ENCODE measurements at places on chromosomes 3 and 15. TPM values are rescaled to one million over a fixed set of nuclear protein-coding genes. Genes with fewer than 3 reads are reported as not detected.

GOLGA8H gene
- total RNA-seq: 0.71 TPM

ZBTB47 gene
- total RNA-seq: 4.0 TPM

DNASE1L3 gene
- total RNA-seq: not detected

NEO1 gene
- total RNA-seq: 51.0 TPM

NR2E3 gene
- total RNA-seq: 0.56 TPM

SPATA12 gene
- 0.19 TPM for total RNA-seq

HHLA2 gene
- not detected for total RNA-seq

AGBL1 gene
- not detected for total RNA-seq

IQCH gene
- 0.88 TPM for total RNA-seq

CELSR3 gene
- 26.7 TPM for total RNA-seq

MAN2C1 gene
- 88.9 TPM for total RNA-seq

CEP70 gene
- total RNA-seq: 23.6 TPM

SCN11A gene
- total RNA-seq: 0.10 TPM

UROC1 gene
- total RNA-seq: not detected

ADGRG7 gene
- not detected for total RNA-seq

CACNA2D2 gene
- 14.1 TPM for total RNA-seq

ILDR1 gene
- total RNA-seq: 1.6 TPM

POLQ gene
- total RNA-seq: 15.3 TPM

STXBP5L gene
- 5.6 TPM for total RNA-seq

TMC3 gene
- not detected for total RNA-seq

CRYBG3 gene
- total RNA-seq: 8.0 TPM

Data from H1 (cell line).